ENCODE measurements at places on chromosomes 1 and 21.

GRCh38 chr1:9413877-9414213 is 121.2 kb downstream of the SPSB1 start:
- no peak for DNase-seq

DNA sequence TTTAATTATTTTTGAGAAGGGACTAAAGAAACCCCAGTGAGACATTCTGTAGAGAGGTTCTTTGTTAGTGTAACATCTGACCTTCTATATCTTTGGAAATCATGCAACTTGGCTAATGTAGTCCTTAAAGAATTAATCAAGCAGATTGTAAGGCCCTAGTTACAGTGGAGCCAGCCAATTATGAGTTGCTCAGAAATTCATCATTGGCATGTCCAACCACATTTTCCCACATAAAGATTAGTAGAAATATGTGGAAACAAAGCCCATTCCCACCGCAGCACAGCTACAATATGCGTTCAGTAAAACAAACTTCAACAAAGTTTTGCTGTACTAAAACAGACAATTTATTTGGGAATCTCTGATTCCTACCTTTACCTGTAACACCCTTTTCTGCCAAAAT is 27.8 kb downstream of the WNT2B start:
- no peak for DNase-seq

GRCh38 chr1:176691251-176692228 is 228.6 kb downstream of the PAPPA2 start:
- DNase-seq, result no peak

DNA sequence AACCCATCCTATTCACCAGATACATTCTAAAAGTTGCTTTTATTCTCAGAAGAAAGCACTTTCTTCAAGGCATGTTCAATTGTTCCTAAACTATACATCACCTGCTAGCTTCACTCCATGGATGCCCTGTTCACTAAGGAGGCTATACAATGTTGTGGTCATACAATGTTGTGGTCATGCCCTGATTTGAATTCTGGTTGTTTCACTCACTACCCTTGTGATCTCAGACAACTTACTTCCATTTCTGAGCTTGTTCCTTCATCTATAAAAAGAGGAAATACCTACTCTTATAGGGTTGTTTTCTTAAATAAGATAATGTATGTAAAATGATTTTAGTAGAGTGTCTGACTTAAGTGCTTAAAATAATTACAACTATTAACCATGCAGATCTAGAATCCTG is 19.7 kb downstream of the EDEM3 start:
- DNase-seq, result no peak

GRCh38 chr1:168763031-168763430 is 34.0 kb upstream of the DPT start:
- no peak for DNase-seq

GRCh38 chr1:11156963-11157362 is 32.2 kb upstream of the ANGPTL7 start:
- no peak for DNase-seq

DNA sequence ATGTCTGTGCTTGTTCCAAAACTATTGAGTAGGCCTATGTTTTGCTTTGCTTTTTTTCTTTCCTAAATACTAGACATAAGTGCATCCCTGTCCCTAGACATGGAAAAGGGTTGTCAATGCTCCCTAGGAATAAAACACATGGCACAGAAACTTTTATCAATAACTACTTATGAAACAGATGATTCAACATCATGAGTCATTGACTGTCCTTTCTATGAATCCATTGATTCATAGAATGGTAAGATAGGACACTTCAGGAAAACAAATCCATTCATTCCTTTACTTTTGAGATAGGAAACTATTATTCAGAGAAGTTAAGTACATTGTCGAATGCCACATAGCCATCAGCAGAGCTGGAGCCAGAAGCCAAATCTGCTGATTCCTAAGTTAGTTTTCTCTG is 147.5 kb downstream of the TSEN15 start:
- DNase-seq, result no peak

GRCh38 chr1:27383039-27383605 is at the start of gene CD164L2:
Gene CD164L2 (minus strand): TSS chr1:27383333. CDS start chr1:27383239, 94 bp downstream.
- no peak for DNase-seq

DNA sequence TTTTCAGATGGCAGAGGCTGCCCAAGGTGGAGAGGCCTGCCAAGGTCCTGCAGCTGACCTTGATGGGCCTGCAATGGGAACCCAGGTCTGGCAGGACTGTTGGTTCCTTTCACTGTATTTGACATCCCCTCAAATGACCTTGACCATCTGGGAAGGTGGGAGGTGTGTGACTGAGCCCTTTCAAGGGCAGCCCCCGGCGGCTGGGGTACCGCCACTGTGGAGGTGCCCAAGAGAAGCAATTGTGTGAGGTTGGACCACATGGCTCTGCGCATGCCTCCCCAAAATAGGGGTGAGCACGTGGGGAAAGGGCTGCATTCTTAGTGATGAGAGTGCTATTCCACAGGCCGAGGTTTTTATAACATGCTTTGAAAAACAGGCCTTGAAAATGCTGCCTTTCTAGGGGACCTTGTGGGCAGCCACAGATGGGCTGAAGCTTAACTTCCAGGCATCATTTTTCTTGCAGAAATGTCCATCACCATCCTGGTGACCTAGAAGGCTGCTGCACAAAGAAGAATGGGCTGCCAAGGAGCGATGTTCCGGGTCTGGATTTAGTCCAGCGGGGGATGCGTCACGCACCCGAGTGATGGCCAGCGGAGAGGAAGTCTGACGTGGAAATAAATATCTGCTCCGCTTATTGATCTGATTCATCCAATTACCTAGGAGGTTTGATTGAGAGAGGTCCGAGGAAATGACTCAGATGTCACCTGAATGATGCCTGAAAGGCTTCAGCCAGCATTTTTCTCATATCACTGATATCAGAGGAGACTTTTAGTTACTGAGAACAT is 16.5 kb upstream of the UTS2 start:
- no peak for DNase-seq

DNA sequence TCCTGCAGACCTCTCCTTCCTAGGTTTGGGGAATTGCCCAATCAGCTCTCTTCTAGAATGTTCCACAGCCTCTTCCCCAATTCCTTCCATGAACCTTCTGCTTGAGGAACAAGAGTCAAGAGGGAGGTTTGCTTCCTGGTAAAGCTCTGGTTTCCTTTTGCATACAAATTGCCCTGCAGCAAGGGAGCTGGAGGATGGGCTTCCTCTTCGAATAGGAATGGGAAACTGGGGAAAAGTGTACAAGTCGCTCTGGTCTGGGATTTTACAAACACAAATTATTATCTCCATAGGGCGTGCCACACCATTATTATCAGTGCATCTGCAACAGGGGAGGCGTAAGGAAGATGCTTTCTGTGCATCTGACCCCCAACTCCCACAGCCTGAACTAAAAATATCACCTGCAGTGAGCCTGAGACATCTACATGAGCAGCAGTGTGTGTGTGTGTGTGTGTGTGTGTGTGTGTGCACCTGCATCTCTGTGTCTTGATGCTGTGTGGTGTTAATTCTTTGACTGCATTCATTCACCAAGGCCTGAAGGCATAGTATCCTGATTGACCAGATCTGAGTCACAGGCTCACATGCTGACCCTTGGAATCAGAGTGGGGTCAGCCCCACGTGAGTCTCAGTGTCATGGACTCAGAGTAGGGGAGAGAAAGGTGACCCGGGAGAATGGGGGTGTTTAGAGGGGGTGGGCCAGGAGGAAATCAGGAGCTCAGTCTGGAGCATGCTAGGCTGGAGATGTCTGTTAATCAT is 272.9 kb downstream of the KAZN start:
- DNase-seq, result no peak

GRCh38 chr1:37069406-37069805 is 35.1 kb upstream of the GRIK3 start:
- no peak for DNase-seq

- no peak for DNase-seq
Observed at GRCh38 chr1:26188477-26188876, 1.9 kb upstream of the CATSPER4 start.

DNA sequence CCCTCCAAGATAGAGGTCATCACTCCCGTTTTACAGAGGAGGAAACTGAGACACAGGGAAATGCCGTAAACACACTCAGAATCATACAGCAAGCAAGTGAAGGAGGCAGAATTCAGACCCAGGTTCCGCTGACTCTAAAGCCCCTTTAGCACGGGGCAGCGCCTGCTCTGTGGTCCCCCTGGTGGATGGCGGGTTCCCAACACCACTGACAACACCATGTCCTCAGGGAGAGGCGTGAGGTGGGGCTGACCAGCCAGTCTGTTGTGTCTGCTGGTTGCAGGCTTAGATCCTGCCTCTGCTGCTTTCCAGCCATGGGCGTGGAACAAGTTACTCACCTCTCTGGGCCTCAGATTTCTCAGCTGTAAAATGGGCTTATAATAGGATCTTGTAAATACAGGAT is 617.3 kb downstream of the MATN1 start:
- no peak for DNase-seq

GRCh38 chr1:220336391-220337031 is 64.3 kb upstream of the RAB3GAP2 start:
- DNase-seq, result no peak

- no peak for DNase-seq
Observed at GRCh38 chr1:205449750-205450443, 5.9 kb downstream of the BLACAT1 start.

GRCh38 chr1:14987829-14988603 is 165.5 kb upstream of the TMEM51 start:
- DNase-seq, result no peak

GRCh38 chr1:171898941-171899340 is 57.6 kb downstream of the DNM3 start:
- no peak for DNase-seq

GRCh38 chr1:4084048-4084431 is 184.0 kb upstream of the C1orf174 start:
- DNase-seq, result no peak

GRCh38 chr1:107277022-107277421 is 136.2 kb downstream of the NTNG1 start:
- no peak for DNase-seq
